ENCODE measurements at places on chromosomes 16 and 17. TPM values are rescaled to one million over a fixed set of nuclear protein-coding genes. Genes with fewer than 3 reads are reported as not detected.

Gene CCL11
- not detected for total RNA-seq

GRCh38 chr17:47914306-47914948 is 18.4 kb downstream of the SP2 start:
- no peak for DNase-seq

DNA sequence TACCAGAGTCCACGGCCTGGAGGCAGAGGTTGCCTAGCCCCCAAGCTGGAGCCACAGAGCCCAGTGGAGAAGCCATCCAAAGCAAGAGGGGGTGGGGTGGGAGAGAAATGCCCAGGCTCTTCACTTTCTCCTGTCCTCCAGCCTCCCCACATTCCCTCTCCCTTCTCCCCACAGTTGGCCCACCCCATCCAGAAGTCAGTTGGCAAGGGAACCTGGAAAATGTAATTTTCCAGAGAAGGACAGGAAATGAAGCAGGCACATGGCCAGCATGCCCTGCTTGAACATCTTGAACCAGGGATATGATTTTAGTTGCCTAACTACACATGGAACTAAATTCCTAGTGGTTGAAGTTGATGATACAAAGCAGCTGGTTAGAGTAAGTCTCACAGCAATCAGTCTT is 73.3 kb upstream of the IRX6 start:
- no peak for DNase-seq

Gene CPHXL2
- not detected for total RNA-seq

DNA sequence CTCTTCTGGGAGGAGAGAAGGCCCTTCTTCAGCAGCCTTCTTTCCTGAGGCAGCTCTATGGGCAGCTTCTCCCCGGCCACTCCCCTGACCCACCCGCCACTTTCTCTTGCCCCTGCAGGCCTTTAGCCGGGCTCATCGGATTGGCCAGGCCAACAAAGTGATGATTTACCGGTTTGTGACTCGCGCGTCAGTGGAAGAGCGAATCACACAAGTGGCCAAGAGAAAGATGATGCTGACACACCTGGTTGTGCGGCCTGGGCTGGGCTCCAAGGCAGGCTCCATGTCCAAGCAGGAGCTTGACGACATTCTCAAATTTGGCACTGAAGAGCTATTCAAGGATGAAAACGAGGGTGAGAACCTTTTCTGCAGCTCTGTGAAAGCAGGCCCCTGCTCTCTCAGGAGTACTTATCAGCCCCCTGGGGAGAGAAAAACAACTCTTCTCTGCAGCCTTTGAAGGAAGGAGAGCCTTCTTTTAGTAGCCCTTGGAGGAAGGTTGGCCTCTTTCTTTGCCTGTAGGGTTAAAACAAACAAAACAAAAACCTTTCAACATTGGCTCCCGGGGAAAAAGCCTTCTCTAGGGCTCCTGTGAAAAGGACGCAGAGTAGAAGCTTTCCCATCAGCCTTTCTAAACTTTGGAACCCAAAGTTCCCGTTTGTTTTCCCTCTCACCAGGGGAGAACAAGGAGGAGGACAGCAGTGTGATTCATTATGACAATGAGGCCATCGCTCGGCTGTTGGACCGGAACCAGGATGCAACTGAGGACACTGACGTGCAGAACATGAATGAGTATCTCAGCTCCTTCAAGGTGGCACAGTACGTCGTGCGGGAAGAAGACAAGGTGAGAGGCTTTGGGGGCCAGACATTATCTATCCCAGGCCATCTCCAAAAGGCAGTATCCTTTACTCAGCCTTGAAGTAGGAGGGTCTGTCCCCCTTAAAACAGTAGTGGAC is 12.7 kb downstream of the RNF227 start:
- no peak for DNase-seq

Gene GLP2R
- total RNA-seq, result not detected

GRCh38 chr17:44761932-44762810 is 3.4 kb downstream of the ADAM11 start:
- DNase-seq, result no peak

DNA sequence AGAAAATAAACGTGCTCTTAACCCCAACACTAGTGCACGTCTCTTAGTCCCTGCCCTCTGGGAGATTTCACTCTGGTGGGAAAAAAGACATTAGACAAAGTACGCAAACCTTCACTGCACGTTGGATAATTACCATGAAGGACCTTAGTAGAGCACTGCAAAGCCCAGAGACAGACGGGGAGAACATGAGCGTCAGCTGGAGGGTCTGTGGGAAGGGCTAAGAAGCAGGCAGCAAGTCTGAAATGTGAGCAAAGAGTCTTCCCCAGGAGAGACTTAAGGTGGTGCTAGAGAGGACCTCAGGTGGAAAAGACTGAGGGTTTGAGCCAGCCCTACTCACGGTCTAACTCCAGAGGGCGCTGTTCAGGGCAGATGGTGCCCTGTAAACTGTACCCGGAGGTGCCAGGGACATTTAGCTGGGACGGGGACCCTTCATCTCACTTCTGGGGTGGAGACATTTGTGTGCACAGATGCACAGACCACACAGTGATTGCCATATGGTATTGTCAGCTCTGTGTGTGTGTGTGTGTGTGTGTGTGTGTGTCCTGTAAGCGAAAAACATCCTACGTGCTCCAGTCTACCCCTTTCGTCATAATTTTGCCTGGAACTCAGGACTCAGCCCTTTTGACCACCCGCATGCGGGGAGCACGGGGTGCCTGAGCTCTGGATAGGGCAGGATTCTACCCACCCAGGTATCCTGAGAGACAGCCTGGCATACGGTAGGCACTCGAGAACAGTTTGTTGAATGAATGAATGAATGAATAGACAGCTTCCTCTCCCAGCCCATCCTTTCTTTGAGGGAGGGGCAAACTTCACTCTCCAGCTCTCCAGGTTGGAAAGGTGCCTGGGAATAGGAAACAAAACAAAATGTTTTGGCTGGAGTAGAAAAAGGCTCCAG is 10.1 kb upstream of the STAC2 start:
- DNase-seq, result no peak

Gene MYH13
- total RNA-seq, result not detected

Gene MPO
- total RNA-seq, result not detected

DNA sequence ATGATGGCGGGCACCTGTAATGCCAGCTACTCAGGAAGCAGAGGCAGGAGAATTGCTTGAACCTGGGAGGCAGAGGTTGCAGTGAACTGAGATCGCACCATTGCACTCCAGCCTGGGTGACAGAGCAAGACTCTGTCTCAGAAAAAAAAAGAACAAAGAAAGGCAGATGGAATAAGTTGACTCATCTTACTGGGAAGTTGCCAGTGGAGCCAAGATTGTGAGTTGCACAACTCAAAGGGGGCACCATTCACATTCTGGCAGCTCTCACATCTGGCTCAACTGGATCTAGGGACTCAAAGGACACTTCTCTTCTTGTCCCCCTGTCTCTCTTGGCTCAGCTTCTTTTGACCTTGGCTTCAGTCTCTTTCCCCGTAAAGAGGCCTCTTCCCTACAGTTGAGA is 53.7 kb upstream of the ETV4 start:
- no peak for DNase-seq

Gene DNAJA3
- 66.2 TPM for total RNA-seq

DNA sequence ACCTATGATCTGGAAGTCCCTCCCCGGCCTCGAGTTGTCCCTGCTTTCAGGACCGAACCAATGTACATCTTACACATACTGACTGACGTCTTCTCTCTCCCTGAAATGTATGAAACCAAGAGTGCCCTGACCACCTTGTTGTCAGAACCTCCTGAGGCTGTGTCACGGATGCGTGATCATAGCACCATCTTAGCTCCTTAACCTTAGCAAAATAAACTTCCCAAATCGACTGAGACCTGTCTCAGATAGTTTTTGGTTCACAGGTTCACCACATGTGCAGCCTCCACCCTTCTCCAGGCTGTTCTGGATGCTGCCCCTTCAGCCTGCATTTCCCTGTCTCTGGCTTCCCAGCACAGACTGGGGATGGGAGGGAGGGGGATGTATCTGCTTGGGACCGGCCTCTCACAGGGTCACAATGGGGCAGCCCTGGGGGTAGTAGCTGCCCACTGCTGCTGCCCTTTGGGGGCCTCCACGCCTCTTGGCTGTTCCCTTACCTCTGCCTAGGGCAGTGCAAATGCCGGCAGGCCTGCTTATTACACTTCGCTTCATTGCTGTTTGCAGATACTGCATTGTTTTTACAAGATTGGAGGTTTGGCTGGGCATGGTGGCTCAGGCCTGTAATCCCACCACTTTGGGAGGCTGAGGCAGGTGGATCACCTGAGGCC is 69.8 kb downstream of the NT5M start:
- no peak for DNase-seq

- no peak for DNase-seq
Observed at GRCh38 chr16:76931186-76931585, 259.8 kb upstream of the MON1B start.

Gene JPT1
- total RNA-seq, result 216 TPM

- no peak for DNase-seq
Observed at GRCh38 chr17:72456075-72456474, 335.3 kb downstream of the SOX9 start.

Gene IRX3
- not detected for total RNA-seq

Gene WNK4
- 1.7 TPM for total RNA-seq

DNA sequence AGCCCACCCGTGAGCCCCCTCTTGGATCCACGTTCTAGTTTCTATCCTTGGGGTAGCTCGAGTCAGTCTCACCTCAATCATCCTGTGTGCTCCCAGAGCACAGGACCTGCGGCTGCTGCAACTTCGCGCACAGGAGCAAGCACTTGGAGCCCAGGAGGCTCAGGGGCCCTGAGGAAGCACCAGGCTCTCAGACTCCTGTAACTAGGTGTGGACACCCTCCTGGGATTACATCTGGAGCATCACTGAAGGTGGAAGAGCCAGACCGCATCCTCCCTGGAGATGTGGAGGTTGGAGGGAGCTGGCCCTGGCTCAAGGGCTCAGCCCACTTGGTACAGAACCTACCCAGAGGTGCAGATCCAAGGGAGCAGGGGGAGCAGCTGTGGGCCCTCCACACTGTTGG is 2.7 kb downstream of the HBQ1 start:
- DNase-seq, result no peak

- DNase-seq, result no peak
Observed at GRCh38 chr16:85187002-85187401, 74.7 kb upstream of the CIBAR2 start.

DNA sequence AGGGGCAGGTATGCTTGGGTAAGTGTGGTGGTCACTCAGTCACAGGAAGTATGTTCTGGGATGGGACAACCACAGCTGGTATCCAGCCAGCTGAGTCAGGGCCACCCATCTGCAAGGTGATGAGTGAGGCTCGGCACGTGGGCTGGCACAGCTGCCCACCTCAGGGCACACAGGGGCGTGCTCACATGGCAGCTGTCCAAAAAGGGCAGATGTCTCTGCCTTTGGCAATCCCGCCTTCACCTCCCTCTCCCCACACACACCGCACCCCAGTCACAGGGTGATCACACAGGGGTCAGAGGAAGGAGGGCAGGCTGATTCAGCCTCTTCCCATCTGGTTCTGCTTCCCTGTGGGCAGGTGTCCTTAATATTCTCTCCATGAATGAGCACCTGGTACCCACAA is 85.9 kb upstream of the TOB1 start:
- DNase-seq, result peak; percentile 53

Gene ABCA9
- total RNA-seq, result not detected

GRCh38 chr16:83187405-83187804 is 560.6 kb downstream of the CDH13 start:
- DNase-seq, result no peak

GRCh38 chr16:2532494-2533141 is 1.4 kb upstream of the CEMP1 start:
- DNase-seq, result no peak

- no peak for DNase-seq
Observed at GRCh38 chr16:66211651-66212050, 154.8 kb upstream of the CDH5 start.

DNA sequence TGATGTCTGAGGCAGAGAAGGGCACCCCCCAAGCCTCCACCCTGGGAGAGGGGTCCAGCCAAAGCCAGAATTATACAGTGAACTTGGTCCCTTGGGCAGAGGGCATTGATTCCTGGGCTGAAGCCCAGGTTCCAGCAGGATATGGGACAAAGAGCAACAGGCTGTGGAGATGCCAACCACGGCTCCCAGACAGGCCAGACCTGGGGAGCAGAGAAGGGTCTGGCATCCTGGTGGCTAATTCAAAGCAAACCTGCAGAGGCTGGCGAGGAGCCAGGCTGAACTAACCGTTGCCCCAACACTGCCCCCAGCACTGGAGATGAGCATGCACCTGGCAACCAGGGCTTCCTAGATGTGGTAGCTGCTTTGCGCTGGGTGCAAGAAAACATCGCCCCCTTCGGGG is 3.0 kb downstream of the CES3 start:
- DNase-seq, result no peak

DNA sequence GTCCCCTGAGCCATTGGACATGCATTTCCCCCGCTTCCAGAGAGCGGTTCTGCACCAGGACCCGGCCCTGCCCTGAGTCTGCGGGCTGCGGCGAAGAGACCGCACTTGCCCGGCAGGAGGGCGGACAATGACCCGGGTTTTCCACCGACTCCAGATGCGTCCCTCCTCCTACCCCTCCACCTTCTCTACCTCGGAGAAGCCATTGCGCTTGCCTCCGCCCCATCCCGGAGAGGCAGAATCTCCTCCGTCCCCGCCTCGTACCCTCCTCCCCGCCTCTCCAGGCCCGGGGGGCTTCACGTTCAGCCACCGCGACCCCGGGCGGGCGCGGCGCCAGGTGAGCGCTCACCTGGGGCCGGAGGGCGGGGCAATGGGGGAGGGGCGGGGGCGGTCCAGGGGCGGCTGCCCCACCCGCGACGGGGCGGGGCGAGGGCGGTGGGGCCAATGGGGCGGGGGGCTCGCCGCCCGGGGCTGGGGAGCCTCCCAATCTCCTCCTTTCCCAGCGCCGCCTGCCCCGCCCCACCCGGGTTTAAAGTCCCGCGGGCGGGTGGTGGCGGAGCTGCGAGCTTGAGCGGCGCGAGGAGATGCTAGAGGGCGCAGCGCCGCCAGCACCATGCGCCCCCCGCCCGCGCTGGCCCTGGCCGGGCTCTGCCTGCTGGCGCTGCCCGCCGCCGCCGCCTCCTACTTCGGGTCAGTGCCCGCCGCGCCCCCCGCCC is at the start of gene WNT9B:
Gene WNT9B (plus strand): TSS at position 555 of the 713 bp plus-strand sequence. CDS start 56 bp downstream, at position 611.
- DNase-seq, result no peak

DNA sequence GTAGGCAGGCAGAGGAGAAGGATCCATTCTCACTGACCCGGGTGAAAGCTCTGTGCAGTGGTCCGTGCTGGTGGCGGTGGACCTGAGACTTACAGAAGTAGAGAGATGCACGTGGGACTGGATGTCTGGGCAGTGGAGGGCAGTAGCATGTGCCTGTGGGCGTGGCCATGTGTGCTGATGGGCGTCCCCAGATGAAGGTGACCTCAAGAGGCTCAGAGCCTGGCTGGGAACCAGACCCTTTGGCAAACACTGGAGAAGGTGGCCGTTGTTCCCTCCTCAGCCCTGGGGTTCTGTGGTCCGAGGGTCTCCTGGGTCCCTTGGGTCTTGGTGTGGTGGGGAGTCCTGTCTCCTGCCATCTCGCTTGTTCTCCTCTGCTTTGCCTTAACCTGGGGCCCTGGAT is 15.6 kb downstream of the WSCD1 start:
- DNase-seq, result no peak

All from activated naive CD4-positive, alpha-beta T cell treated with anti-CD3 and anti-CD28 coated beads, Interleukin-2, amount 50 U/mL, for 72 hours (primary cell).